ENCODE measurements at places on chromosomes 6 and 20.

DNA sequence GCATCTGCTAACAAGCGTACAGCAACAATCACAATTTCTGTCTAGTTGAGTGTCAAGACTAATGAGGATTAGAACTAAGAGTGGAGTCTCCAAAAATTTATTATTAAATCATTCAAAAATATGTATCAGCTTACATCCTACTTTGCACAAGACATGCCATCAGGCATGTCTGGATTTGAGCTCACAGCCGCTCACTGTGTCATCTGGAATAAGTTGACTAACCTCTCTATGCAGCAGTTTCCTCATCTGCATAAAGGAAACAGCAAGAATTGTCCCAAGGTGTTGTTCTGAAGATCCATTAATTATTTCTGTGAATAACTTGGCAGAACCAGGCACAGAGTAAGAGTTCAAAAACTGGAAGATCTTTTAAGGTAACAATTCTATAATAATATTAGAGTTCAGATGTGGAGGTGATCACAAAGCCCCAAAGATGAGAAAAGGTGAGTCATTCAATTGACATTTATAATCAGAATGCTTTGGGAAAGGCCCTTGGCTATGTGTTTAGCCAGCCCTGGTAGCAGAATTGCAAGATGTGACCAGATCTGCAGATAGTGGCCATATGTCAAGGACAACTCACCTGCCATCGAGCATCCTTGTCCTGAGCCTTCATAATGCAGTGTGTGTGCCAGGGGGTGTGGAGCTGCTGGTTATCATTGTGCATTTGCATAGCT lies 264.0 kb downstream of the FOXA2 start:
- no peak for DNase-seq

GRCh38 chr6:24991810-24992467 lies 56.2 kb upstream of the RIPOR2 start:
- no peak for DNase-seq

DNA sequence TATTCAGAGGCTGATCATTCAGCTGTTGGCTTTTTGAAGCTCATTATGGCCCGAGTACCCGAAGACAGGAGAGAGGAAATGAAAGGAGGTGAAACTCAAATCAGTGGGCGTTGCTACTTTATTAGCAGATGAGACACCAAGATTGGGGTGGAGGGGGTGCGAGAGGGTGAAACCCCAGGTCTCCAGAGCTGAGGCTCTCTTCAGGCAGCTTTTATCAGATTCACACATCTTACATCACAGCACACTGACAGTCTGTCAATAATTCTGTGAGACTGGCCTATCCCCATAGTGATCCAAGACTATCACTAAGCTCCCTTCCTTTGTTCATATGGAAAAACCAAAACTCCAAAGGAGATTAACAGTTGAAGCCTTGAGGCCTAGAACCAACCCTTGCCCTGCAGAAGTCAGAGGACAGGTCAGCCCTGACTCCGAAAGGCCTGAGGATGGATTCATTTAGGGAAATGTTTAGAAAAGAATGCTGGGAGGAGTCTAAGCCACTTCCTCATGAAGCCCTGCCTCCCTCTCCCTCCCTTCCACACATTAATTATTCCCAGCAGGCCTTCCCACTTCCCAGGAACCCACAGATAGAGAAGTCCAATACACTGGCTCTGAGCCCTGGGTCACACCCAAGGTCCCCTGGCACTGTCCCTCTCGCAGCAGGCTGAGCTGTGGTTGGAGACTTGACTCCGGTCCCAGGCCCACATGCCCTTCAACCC lies 23.2 kb downstream of the TRERF1 start:
- DNase-seq: no peak

DNA sequence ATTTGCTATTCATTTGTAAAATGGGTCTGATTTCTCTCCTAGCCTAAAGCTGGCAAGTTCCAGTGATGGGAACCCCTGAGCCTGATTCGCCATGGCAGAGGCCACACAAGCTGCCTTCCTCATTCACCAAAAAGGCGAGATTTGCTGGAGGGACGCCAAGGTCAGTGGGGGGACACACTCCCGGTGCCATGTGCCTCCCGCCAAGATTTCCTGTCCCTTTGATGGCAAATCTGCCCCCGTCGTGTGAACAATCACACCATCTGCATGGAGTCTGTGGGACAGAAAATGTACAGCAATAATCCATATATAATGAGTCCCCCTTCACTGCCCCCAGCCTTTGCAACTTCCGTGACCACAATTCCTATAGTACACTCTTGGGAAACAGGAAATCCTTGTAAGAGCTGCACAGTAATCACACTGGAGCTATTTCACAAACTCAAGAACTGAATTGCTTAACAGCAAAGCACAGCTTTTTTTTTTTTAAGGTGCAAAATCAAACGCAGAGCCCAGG lies 15.7 kb upstream of the IGF2R start:
- DNase-seq: no peak

- DNase-seq: no peak
These were observed 183.9 kb downstream of the SYNDIG1 start for GRCh38 chr20:24653306-24653705.
